ENCODE measurements at places on chromosomes 6 and 20.

DNA sequence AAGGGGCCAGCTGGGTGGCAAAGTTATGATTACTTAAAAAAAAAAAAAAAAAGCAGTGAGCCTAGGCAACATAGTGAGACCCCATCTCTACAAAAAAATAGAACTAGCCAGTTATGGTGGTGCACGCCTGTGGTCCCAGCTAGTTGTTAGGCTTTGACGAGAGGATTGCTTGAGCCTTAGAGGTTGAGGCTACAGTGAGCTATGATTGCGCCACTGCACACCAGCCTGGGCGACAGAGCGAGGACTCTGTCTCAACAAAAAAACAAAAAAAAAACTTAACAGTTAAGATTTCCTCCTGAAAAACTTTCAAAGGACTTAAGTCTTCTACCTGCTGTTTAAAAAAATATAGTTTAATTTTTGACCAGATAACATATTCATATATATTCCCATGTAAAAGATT lies 2.4 kb downstream of the GTSF1L start:
- no peak for DNase-seq

DNA sequence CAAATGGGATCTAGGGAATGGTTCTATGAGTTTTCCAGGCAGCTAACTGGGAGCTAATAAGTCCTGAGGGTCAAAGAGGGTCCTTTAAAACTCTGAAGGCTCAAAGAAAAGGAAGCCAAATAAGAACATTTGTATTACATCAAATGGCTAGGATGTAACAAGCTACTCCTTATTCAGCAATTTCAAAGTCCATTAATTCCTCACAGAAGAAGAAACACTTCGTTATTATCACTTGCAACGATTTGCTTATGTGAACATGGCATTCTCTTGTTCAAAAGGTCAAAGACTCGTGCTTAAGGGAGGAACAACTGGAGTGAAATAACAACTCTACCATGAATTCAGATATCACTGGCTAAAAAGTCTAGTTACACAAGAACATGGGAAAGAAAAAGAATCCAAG lies 70.8 kb upstream of the FBXO30 start:
- DNase-seq, result no peak

- DNase-seq, result no peak
Observed at GRCh38 chr20:25320035-25320800, 70.4 kb downstream of the ABHD12 start.

GRCh38 chr6:132598473-132598872 lies 8.9 kb upstream of the TAAR5 start:
- no peak for DNase-seq

DNA sequence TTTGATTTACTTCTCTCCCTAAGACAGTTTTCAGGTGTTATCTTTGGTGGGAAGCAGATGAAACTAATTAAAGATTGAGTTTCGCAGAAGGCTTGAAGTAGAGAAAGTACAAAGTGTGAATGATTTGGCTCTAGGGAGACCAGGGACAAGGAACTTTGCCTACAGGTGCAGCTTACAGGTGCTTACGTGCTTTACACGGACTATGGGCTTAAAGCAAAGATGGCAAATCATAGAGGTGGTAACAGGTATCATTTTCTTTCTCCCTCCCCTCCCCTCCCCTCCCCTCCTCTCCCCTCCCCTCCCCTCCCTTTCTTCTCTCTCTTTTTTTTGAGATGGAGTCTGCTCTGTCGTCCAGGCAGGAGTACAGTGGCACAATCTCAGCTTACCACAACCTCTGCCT lies 136.3 kb downstream of the SLC35B3 start:
- no peak for DNase-seq

DNA sequence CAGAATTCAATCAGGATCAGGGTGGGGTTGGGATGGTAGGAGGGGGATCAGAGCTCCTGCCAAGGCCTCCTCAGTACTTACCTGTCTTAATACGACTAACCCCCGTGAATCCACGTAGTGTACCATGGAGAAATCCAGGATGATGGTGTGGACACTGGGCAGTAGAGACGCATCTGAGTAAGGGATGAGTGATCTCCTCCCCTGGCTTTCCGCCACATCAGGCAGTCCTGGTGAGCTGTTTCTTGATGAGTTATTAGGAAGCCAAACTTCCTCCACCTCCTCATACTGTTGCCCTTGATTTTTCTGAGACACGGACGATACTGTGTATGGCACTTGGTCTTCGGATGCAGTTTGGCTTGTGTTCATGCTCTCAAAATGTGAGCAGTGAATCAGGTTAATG lies 34.2 kb upstream of the SRPK1 start:
- DNase-seq, result peak; percentile 16

DNA sequence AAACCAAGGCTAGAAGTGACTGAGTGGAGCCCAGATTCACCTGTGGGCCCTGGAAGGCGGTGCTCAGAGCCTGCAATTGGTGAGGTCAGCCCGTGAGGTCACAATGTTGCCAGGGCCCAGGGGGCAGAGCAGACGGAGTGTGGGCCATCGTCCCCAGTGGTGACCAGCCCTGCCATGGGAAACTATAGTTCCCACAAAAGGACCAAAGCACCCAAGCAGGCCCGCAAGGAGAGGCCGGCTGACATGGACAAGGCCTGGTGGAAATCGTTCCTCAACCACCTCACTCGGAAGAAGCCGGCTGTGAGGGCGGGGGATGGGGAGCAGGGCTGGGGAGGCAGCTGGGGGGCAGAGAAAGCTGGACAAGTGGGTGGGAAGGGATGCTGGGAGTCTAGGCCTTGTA lies at the start of gene C20orf144:
Gene C20orf144 (plus strand): TSS at position 156 of the 400 bp plus-strand sequence. CDS start 19 bp downstream, at position 175.
- no peak for DNase-seq

DNA sequence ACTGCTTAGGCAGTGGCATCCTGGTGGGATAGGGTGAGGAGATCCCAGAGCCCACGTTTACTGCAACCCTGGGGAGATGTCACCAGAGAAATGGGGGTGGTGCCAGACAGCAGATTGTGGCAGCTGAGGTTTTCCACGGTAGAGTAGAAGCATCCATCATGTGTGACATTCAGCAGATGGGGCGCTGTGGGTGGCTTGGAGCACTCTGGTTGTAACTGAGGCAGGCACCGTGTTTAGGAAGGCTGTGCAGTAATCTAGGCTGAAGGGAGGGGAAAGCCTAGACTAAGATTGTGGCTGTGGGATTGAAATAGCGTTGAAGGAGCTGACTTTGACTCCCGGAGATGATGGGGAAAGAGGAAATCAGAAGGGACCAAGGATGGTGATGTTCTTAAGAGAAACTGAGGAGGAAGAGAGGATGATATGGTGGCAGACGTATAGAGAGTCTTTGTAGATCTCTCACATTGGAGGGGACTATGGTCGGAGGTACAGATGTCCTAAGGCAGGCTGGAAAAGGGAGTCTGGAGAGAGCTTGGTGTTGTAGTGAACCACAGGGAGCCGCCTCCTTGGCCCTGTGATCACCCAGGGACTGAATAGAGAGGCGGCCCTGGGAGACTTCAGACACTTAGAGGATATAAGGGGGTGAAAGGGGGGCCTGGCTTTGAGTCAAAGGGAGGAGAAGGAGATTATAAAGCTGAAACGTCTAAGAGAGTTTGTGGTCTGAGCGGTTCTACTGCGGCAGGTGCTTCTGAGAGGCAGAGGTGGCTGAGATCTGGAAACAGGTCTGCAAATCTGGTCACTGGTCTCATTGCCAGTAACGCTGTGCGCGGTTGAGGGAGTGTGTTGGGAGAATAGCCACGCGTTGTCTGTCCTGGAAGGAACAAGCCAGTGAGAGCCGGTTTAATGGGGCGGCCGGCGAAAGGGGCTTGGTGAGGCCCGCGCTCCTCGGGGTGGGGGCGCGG lies 792 bp upstream of the MICA start:
- DNase-seq, result no peak

DNA sequence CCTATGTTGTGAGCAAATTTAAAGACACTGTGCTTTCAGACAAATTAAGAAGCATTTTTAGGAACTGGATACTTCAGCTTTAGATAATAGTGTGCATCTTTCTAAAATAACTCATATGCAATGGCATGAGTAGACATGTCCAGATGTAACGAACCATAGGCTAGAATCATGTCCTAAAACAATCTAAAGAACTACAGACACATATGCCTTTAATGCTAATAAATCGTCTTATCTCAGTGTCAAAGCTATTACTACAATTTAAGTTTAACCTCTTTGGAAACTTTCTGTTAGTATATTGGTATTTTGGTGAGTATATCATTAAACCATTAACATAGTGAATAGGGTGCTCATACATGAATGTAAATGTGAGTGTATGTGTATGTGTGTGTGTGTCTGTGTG lies 908.5 kb upstream of the FLRT3 start:
- no peak for DNase-seq

DNA sequence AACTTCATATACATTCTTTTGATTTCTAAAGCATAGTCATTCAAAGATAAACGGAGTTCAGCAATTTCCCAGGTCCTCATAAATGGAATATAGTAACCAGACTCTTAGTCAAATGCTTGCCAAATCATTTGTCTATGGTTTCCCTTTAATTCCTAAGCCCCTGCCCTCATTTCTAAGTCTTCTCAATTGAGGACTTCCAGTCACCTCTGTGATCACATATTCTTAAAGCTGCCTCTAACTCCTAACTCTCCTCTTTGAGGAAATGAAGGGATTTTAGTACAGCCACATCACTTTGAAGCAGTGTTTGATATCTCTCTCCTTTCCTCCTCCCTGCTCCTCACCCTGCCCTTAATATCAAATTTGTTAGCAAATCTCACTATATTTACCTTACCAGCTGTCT lies 58.7 kb downstream of the PLEKHG1 start:
- DNase-seq, result no peak

DNA sequence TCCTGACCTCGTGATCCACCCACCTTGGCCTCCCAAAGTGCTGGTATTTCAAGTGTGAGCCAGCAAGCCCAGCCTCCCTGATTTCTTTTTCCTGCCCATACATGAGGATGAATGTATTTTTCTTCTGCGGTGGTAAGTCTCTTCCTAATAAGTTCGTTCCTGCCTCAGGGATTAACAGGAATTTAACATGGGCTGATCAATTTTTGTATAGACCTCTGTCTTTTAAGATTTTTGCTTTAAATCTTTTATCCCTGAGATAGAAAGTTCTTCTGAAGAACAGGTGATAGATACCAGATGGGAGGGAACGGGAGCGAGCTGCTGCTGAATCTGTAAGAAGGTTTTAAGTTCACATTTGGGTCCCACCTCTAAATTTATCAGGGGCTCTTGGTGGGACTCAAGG lies 7.0 kb upstream of the ZNFX1 start:
- no peak for DNase-seq

DNA sequence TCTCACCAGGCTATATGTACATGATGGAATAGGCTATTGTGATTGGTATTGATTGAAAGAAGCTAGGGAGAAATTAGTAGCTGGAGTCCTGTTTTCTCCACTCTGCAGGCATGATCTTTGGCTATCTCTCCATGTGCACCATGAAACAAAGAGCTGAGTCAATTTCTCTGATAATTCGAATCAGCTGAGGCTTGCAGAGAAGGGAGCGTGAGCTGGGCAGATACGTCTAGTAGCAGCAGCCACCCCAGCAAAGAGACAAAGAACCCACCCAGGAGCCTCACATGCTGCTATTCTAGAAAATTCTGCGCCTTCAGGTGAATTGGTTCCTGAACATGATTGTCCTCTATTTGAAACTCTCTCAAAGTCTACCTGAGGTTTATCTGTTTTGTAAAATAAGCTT lies 6.9 kb upstream of the SGK1 start:
- DNase-seq, result no peak

GRCh38 chr6:6509284-6509683 lies 79.2 kb upstream of the LY86 start:
- DNase-seq, result no peak

- no peak for DNase-seq
Observed at GRCh38 chr6:32047539-32047854, 9.3 kb downstream of the CYP21A2 start.

DNA sequence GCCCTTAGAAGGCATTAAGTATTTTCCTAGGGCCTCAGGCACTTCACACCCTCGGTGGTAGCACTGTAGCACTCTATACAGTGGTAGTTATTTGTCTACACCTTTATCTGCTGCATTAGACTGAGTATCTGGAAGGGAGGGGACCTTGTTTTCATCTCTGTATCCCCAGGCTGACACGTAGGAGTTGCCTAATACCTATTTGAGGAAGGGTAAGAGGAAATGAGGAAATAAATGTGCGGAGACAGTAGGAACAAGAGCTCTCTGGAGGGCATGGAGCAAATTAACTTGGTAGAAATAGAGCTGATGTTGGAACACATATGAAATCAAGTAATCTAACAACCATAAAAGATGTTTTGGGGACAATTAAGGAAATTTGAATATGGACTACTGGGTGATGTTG lies 3.9 kb downstream of the CNPY3 start:
- no peak for DNase-seq

DNA sequence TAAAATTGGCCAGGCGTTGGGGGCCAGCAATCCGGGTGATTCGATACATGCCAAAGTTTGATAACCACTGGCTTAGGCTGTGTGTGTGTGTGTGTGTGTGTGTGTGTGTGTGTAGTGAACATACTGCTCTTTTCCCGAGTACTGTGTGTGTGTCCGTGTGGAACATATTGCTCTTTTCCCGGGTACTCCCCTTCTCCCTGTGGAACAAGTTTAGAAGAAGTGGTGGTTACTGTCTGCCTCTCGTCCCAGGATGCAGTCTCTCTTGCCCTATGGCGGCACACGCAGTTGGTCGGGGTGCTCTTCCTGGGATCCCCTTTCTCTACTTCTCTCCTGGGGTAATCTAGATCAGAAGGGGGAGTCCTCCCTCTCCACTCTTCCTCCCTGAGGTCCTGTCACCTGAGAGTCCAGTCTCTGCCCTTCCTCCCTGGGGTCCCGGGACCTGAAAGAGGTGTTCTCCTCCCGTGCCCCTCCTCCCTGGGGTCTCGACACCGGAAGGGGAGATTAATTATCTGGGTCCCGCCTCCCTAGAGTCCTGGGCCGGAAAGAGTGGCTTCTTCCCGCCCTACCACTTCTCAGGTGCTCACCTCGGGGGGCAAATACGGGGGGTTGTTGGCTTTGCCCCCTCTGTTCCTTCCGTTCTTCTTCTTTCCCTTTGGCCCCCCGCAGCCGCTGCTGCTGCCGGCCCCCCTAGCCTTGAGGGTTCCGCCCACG lies 516 bp downstream of the GTPBP2 start:
- DNase-seq, result peak; percentile 63

DNA sequence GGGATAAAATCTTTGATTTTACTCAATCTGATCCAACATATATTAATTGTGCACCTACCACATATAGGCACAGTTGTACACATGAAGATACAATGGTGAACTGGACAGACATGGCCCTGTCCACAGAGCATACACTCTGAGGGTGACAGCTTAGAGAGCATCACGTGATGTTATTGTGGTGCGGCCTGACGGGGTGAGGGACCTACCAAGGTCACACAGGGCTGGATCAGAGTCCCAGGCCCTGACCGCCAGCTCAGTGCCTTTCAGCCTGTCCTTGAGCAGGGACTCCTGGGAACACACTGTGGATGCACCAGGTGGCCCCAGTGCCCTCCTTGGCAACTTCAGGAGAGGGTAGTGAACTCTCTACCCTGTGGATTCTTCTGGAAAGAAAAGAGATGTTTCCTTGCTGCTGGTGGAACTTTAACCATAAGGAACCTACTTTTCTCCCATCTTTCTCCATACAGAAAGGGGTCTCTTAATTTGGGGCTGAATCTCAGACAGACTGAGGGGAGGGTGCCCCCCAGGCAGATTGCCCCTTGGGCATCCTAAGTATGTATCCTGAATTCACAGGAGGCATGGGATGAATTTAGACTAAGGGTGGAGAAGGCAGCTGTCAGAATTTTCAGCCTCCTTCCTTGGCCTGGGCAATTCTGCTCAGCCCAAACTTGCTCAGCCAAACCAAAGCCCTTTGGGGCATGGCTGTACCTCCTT lies 26.5 kb downstream of the PCK1 start:
- no peak for DNase-seq
